GM12891 (cell line): ENCODE measurements at places on chromosomes 2 and 18.

DNA sequence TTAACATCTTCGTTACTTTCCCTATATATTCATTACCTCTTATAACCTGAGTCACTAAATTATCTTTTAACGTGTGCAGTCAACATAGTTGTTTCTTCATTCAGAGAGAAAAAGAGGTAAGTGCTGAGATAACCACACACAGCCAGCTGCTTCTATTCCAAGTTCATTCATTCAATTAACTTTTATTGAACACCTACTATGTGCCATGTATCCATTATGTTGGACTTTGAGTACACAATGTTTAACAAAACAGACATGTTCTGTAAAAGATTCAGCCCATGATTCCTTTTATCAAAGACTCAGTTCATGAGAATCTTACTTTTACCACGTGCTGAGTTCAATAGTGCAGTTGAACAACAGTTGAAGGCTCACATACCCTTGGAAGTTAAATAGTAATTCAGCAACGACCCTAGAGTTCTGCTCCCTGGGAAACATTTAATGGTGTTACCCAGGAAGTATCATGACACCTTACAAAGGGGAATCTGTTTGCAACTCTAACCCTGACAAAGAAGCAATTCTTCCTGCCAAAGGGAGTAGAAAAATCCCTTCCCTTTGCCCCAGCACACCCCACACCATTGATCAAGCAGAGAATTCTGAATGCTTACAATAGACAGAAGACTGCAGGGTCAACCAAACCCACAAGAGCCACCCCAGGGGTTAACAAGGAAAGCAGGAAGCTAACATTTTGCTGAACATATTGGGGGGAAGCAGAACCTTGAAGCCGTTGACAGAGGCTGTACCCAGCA is 595.8 kb downstream of the STK39 start:
- no peak for DNase-seq

DNA sequence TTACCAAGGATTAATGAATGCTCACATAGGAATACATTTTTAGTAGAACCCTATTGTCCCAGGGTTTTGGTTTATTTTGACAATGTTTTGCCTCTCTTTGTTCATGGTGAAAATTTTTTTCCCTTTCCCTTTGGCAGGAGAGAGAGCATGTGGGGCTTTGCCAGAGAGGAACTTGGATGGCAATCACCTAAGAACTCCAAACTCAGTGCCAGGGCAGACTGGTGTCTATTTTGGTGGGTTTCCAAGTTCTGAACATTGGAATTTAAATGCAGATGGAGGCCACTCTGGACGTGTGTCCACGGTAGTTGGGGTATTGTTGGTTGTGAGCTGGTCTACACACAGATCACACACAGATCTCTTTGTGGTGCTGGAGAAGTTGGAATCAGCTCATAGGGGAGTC is 2091.1 kb upstream of the PIK3C3 start:
- DNase-seq: no peak

GRCh38 chr18:63444580-63444979 is 22.3 kb upstream of the VPS4B start:
- no peak for DNase-seq

- no peak for DNase-seq
Measured at GRCh38 chr2:36516136-36516870, 81.7 kb downstream of the FEZ2 start.

- no peak for DNase-seq
Measured at GRCh38 chr18:10329101-10329500, 125.3 kb upstream of the APCDD1 start.

DNA sequence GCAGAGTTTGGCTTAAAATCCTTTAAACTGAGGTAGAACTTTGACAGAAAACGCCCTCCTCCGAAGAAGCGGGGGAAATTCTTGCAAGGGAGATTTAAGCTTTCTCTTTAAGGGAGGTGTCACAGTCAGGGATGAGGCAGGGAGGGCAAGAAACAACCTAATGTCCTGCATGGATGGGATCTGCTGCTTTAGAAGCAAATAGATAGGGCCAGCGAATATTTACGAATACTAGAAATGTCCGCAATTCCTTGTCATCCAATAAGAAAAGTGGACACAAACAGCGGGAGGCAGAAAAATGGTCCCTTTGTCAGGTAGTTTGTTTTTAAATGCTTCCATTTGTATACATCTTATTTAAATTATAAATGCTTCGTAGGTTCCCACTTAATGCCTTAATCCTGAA is 12.0 kb downstream of the MEIS1 start:
- no peak for DNase-seq

GRCh38 chr2:147002256-147002655 is 842.6 kb upstream of the ACVR2A start:
- DNase-seq: no peak

DNA sequence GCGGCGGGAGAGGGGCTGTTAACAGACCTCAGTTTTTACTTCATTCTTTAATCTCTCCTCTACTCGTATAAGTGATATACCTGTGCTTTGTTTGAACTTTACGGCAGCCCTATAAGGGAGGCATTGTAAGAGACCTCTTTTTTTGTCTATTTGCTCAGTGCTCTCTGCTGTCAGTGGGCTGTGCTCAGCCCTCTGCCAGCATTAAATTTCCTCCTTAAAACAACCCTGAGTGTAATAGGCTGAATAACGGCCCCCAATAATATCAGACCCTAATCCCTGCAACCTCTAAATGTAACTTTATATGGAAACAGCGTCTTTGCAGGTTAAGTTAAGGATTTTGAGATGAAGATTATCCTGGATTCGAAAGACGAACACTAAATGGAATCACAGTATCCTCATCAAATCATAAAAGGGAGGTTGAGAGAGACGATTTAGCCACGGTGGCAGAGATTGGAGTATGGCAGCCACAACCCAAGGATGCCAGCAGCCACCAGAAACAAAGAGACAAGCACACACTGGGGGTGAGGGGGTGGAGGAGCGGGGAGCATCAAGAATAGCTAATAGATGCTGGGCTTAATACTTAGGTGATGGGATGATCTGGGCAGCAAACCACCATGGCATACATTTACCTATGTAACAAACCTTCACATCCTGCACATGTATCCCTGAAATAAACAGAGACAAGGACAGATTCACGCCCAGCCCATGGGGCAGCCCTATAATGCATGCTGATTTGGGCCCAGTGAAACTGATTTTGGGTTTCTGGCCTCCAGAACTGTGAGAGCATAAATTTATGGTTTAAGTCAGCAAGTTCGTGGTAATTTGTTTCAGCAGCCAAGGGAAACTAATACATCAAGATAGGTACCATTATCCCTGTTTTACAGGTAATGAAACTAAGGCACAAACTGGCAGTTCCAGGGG is 894 bp upstream of the FARSB start:
- DNase-seq: no peak

DNA sequence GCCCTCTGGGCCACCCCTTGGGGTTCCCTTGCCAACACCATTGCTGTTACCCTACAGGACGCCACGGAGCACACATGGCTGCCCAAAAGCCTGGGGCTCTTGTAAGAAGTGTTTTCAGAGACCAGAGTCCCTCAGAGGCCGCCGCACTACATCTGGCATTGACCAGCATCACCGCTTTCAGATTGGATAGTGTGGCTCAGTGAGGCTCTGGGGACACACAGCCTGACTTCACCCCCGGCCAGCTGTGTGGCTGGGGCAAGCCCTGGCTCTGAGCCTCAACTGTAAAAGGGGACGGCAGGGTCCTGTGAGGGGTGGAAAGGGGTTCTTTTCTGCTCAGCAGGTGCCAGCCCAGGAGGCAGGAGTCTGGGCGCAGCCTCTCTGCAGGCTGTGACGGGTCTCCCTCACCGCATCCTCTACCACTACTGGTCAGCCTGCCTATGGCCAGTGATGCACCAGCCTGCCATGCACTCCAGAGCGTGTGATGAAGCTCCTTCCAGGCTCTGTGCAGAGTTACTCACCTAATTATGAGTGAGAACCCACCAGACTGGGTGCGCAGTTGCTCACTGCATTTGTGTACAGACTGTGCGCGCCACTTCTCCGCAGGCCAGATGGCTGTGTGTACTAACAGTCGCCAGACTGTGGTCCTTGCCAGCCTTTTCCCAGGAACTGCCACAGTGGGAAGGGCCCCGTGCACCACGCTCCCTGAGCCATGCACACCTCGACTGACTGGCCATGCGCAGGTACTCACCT is 10.7 kb upstream of the OTOF start:
- no peak for DNase-seq

DNA sequence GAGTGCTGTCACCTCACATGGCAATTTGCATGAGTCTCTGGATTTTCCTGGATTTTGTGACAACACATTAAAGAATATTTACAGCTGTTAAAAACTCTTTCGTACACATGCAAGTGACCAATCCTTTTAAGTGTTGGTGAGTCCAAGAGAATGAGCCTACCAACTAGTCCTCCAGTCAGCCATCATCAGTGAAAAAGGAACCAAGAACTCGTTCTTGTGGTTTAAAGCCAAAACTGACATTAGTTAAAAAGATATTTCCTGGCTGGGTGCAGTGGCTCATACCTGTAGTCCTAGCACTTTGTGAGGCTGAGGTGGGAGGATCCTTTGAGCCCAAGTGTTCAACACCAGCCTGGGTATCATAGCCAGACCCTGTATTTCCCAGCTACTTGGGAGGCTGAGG is 215.4 kb upstream of the ITGA4 start:
- no peak for DNase-seq

- no peak for DNase-seq
Measured at GRCh38 chr18:55665506-55665905, 77.5 kb upstream of the TCF4 start.

DNA sequence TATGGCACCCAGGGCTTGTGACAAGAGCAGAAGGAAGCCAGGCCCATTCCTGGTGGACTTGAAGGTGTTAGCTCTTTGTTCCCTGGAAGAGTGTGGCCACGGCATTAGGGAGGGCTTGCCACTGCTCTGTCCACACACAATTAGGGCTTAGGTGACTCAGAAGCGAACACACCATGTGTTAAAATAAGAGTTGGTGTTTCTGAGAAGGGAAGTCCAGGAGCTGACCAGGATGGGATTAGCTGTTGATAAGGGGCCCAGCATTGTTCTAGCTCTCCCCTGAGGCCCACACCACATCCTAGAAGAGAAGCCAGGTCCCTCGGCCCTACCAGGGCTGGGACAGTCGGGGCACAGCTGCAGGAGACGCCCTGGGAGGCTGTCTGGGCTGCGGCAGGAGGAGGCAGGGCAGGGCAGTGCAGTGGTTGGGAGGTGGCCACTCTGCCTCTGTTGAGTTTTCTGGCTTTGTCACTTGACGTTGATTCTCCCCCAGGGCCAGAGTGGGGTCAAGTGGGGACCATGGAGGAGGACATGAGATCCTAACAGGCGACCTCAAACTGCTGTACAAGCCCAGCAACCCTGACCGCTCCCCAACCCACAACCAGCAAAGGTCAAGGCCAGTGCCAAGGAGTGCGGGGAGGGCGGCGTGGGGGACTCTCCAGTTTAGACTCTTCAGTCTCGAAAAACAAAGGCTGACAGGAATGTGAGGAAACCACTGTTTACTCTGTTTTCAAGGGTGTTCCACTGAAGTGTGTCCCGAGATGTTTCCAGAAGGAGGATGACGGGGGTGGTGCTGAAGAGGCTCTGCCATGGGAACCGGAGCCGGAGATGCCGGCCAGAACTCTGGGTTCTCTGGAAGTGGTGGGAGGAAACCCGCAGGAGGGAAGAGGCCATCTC is 16.8 kb downstream of the GNLY start:
- no peak for DNase-seq

DNA sequence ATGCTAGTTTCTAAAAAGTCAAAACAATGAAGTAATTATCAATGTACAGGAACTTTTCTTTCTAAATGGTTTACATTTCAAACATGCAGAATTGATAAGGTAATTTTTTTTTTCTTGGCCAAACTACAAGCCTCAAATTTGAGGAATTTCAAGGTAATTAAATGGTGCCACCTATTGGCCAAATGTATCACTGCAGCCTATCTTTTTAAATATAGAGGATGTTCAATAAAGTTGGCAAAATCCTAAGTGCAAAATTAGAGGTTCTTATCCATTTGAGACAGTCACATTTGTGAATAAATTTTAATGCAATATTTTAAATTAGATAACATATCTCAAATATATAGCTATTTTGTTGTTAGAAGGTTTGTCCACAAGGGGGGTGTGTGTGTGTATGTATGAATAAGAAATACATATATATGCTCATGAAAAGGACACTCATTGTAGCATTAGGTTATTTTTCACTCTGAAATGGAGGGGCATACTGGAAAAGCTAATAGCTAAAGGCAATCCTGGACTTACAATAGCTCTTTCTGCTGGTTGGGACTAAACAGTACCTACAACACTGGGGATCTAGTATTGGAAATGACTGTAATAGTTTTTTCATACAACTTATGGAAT is 26.2 kb downstream of the MMADHC start:
- no peak for DNase-seq

DNA sequence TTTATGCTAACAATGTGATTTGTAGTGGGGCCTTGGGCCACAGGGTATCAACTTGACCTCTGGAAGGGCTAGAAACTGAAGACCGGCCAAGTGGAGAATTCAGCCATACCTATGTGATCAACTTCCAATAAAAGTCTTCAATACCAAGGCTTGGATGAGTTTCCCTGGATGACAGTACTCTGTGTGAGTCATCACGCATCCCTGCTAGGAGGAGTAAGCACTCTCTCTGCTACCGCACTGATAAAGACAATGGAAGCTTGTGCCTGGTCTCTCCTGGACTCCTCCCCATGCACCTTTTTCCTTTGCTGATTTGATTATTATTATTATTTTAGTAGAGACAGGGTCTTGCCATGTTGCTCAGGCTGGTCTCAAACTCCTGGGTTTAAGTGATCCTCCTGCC is 58.1 kb downstream of the SKA1 start:
- DNase-seq: no peak

DNA sequence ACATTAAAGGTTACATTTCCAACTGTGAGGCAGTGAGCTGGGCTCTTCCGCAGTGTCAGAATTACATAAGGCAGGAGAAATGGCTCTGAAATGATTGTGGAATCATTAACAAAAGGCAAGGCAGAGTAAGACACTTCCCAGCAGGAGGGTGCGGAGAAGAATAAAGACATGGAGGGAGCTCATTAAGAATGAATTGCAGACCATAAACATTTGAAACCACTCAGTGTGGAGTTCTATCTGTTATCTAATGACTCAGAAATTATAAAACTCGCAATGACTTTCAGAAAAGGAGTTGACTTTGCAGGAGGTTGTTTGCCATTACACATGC is 77.0 kb downstream of the SMIM21 start:
- DNase-seq: no peak

GRCh38 chr2:39059366-39059952 is 61.4 kb downstream of the SOS1 start:
- no peak for DNase-seq

GRCh38 chr2:135948642-135949355 is 36.6 kb downstream of the DARS1 start:
- DNase-seq: no peak

- no peak for DNase-seq
Measured at GRCh38 chr2:162113776-162114168, 38.3 kb downstream of the GCG start.
